Activated CD4-positive, CD25-positive, alpha-beta regulatory T cell treated with anti-CD3 and anti-CD28 coated beads, Interleukin-2, amount 50 U/mL, for 16 hours (primary cell): ENCODE measurements at places on chromosomes 2 and 18.

DNA sequence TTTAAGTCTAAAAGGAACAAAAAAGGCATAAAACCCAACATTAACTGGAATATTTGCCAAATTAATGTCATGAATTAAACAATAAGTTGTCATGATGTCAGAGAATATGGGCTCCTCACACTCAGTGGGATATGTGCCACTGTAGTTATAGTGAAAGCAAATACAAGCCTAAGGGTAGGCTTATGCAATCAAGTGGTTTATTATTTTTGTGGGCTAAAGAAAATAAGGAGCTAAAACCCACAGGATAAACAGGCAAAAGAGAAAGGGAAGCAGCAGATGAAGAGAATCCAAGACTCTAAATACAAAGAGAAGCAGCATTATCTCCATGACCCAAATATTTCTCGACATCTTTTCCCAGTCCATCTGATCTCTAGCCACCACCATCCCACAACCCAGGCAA, 17.5 kb downstream of the YWHAQ start:
- no peak for DNase-seq

DNA sequence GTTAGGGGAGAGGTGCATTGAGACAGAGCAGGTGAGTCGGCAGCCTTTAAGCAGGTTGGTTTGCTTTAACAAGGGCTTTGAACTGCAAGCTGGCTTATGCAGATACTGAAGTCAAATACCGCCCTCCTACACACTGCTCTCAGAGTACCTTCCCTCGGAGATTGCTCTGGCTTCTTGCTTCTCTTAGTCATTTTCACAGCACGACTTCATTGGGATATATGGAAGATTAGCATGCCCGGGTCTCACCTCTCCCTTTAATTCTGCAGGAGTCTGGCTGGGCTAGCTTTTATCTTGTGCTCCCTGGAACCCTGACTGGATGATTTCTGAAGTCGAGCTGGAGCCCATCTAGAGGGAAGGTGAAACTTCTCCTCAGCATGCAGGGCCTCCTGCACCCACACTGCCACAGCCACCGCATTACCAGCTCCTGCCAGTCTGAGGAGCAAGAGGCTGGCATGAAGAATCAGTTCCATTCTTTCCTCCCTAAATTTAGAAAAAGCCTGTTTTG, 395.5 kb upstream of the HNRNPA3 start:
- no peak for DNase-seq

- no peak for DNase-seq
These were observed 6.7 kb downstream of the INO80C start for GRCh38 chr18:35490894-35491699.

DNA sequence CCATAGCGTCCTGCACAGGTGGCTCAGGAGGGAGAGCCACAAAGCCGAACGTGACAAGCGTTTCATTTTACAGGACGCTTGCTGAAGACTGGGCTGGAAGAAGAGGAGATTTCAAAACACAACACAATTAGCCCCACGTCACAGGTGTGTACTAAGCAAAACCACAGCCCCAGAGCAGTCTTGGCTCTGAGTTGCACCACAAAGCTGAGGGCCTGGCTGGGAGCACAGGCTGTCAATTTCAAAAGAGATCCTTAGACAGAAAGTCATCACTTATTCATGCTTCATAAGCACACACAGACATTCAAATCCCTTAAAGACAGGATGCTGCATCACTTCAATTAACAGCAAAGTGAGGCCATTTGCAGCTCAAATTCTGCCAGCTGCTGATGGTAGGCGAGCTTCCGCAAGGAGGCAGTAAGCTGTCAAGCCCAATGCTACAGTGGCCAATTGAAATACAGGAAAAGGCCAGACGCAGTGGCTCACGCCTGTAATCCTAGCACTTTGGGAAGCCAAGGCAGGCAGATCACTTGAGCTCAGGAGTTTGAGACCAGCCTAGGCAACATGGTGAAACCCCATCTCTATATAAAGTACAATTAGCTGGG, 79.6 kb downstream of the SKA1 start:
- DNase-seq, result no peak

GRCh38 chr18:8870528-8870927, 165.2 kb downstream of the MTCL1 start:
- DNase-seq, result no peak

DNA sequence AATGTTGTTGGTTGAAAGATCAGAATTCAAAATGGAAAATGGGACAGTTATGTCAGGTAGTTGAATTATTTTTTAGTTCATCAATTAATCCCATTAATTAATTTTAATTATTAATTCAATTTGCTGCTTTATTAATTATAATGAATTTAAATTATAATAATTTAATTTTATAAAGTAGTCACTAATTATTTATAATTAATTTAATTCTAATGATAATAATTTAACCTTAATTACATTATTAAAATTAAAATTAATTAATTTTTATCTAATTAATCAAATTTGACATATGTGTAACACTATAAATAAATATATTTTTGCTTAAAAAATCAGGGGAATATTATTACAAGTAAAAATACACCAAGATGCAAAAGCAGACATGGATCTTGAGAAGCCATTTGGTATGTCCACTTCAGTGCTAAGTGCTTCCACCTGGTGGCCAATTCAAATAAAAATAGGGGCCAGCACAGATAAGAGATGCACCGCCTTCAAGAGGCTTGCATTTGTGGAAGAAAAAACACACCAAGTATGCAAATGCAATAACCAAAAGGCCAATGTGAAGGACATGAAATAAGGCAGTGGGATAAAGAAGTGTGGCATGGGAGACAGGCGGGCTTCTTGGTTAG, 73.2 kb downstream of the MBP start:
- no peak for DNase-seq

GRCh38 chr18:45068400-45069094, 387.9 kb downstream of the SETBP1 start:
- no peak for DNase-seq

DNA sequence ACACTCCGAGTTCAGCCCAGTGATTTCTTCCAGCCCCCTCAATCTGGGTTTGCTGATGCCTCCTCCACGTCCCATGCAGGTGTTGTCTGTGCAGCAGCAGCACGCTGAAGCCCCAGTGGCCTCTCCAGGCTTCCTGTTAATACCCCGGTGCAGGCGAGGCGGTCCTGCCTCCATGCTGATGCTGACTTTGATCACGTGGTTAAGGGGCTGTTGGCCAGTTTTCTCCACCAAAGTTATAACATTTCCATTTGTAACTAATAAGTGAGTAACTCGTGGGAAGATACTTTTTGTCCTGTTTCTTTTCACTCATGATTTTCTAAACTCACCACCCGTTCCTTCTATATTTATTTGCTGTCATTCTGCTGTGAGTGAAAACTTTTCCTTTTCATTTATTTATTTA, 42.5 kb upstream of the TMEM18 start:
- no peak for DNase-seq

GRCh38 chr2:178195390-178196166, 1.3 kb downstream of the OSBPL6 start:
- DNase-seq, result no peak

DNA sequence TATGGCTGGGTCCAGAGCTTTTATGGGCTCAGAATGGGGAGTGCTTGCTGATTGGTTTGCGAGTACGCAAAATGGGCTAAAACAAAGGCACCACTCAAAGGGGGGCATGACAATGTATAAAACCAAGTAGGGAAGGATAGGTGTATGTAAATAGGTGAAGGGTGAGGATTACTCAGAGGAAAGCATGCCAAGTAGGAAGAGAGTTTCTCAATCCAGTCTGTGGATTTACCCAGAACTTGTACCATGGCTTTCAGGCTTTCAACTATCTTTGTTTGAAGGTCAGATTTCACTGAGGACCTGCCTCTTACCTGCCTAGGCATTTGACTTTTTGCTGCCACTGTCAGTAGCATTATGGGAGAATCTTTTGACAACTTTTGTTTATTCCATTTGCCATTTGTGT, 92.3 kb downstream of the RAB3GAP1 start:
- DNase-seq, result no peak

- DNase-seq, result no peak
These were observed 2.3 kb upstream of the OST4 start for GRCh38 chr2:27073782-27074181.
